Epithelial cell of proximal tubule (primary cell): ENCODE measurements at places on chromosomes 2 and 18.

DNA sequence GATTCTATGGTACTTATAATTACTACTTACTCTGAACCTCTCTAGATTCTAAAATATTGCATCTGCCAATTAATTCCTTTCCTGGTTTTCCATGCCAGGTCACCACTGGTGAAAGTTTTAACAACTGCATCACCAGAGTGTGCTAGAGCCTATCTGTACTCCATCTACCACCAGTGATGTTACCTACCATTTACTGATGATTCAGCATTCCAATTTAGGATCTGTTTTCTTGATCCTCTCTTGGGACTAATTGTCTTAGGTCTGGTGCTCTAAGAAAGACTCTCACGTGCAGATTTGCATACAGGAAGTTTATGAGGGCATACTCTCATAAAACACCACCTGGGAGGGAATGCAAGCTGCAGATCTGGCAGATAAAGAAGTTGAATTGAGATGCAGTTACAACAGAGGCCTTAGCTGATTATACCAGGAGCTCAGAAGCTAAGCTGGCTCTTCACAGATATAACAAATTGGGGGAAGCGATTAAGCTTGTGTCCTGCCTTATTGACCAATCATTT, 347.6 kb upstream of the VRK2 start:
- DNase-seq: no peak

DNA sequence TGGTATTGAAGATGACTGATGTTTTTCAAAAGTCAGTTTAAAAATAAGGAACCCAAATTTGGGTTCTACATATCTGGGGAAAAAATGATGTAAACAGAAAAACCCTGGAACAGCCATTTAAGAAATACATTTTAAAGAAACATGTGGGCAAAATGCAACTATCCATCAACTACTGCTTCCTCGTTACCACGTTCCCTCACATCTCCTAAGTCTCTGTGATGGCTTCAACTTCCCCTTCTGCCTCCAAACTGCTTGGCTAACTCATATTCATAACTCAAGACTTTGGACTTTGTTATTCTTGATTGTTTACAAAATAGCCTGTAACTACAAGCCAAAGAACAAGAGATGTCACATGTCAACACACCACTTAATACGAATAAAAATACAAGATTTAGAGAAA, 116.3 kb downstream of the DYM start:
- DNase-seq: no peak

DNA sequence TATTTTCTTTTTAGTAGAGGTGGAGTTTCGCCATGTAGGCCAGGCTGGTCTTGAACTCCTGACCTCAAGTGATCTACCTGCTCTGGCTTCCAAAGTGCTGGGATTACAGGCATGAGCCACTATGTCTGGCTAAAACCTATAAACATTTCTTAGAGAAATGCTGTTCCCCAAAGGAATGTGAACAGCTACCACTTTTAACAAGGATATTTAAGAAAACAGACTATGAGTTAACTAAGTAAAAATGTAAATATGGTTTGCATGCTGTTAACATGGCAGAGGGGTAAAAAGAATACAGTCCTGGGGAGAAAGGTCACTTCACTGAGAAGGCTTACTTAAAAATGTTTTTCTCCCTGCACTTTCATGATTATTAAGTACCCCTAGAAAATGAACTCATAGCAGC, 57.1 kb downstream of the SLC16A14 start:
- no peak for DNase-seq

GRCh38 chr18:39935598-39935997, 2019.4 kb upstream of the PIK3C3 start:
- DNase-seq: no peak

DNA sequence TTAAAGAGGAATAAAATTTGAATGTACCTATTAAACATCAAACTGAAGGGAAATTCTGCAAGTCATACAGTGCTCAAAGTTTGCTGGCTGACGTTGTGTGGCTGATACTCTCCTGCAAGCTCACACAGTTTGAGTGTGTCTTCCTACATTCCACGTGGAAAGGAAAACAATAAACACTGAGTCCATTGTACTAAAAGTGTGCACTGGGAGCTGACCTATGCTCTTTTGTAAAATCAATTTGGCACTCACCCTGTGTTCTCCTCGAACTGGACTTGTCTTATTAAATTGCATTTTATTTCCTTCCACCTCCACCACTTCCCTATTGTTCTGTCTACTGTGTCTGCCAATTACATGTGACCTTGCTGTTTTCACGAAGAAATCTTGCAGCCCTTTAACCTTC, 458.0 kb downstream of the CPS1 start:
- DNase-seq: no peak

GRCh38 chr2:202109139-202109736, 36.2 kb downstream of the KIAA2012 start:
- DNase-seq: no peak

GRCh38 chr2:54757500-54757899, 34.0 kb downstream of the EML6 start:
- no peak for DNase-seq

GRCh38 chr2:53473236-53473635, 294.4 kb upstream of the CHAC2 start:
- no peak for DNase-seq

- DNase-seq: no peak
These were observed 152.5 kb downstream of the ANKRD30B start for GRCh38 chr18:14900435-14900834.

- DNase-seq: no peak
These were observed 548 bp upstream of the FBLN7 start for GRCh38 chr2:112137516-112138158.

GRCh38 chr2:55157474-55157884, 74.6 kb downstream of the CLHC1 start:
- DNase-seq: no peak

- no peak for DNase-seq
These were observed 372.5 kb downstream of the SATB2 start for GRCh38 chr2:199085261-199085660.

- DNase-seq: no peak
These were observed 149.7 kb upstream of the TANK start for GRCh38 chr2:161010503-161011015.

GRCh38 chr2:170843656-170844055, 27.0 kb downstream of the GAD1 start:
- DNase-seq: peak; percentile 7

DNA sequence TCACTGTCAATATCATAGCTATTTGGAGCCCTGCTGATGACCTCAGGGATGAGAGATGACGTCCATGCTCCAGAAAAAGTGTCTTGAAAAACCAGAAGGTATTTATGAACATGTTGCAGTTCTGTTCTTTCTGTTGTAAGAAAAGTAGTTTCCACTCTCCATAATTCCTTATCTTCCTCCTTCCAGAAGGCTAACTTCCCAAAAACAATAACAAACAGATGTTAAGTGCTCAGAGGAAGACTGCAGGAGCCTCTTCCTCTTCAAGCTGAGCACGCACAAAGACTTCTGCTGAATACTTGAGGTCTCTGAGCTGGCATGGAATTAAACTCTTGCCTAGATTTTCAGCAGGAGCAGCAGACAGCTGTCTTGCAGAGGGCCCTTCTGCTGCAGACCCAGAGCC, 434.5 kb upstream of the KLHL29 start:
- DNase-seq: no peak

- DNase-seq: no peak
These were observed 14.1 kb downstream of the LAMA3 start for GRCh38 chr18:23703057-23703986.

- DNase-seq: no peak
These were observed 46.8 kb downstream of the FECH start for GRCh38 chr18:57539702-57540101.

DNA sequence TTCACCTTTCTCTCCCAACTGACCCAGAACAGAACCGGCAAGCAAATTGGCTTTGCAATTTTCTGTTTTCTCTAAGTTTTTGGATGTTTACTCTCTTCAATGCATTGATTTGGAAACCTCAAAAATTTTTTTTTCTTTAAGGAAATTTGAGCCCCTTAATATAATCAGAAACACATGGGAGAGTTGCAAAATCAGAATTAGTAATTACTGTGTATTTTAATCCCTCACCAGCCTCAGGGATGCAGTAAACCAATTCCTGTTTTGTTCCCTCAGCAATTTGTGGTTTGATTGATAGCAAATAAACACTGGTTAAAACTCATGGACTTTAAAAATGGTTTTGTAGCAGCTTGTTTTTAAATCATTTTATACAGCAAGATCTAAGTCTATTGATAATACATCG, 281.5 kb downstream of the NEDD4L start:
- DNase-seq: no peak

DNA sequence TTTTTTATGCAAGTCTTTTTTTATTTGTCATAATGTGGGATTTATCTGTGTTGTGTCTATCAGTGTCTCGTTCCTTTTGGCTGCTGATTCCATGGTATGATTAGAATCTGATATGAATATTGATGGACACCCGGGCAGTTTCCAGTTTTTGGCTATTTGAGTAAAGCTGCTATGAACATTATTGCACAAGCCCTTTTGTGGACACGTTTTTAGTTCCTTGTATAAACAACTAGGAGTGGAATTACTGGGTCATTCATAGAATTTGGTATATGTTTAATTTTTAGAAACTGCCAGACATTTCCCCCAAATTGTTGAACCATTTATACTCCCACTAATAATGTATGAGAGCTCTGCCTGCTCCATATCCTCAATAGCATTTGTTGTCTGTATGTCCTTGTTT, 26.6 kb downstream of the HK2 start:
- no peak for DNase-seq

DNA sequence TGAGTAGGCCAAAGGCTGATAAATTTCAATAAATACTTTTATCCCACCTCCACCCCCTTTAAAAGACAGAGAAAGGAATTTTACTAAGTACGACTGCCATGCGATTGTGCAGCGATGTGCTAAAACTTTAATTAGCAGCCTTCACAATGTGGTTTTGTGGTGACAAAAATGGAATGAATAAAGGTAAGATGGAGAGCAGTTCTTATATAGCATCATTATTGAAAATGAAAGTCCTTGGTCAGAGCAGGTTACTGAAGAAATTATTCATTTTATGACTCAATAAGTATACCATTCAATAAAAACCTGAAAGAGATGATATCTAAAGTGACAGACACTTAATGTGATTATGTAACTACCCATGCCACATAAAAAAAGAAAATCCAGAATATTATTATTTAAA, 33.2 kb upstream of the MTIF2 start:
- DNase-seq: no peak

DNA sequence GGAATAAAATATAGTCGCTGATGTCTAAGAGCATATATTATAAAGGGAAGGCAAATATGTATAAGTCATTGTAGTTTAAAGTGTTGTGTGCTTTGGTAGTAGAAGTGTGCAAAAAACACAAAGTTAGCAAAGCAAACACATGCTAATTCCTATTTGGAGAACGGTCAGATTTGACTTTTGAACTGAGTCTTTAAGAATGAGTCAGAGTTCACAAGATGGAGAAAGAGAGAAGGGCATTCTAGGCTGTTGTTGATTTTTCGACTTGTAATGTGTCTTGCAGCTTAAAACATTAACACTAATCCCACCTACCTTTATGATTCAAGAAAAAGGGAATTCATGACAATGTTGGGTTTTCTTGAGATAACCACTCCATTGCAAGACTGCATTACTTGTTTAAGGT, 98.1 kb downstream of the CRIM1 start:
- no peak for DNase-seq

GRCh38 chr2:37324536-37324785, 172 bp downstream of the PRKD3 start:
- no peak for DNase-seq

- DNase-seq: no peak
These were observed 84.6 kb upstream of the TTC39C start for GRCh38 chr18:23930002-23930401.

GRCh38 chr2:124683536-124684428, 658.7 kb downstream of the CNTNAP5 start:
- DNase-seq: no peak

DNA sequence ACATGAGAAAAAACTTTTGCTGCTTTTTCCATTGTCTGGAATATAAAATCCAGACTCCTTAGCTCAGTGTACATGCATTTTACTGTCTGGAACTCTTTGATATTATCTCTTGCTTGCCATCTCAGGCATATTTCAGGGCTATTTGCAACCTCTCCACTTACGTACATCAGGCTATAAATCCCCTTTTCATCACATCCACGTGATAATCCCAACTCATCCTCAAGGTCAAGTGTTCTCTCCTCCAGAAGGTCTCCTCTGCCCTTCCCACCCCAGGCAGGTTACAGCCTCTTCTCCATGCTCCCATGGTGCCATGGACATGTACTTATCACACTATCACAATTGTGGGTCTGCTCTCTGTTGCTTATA, 202.5 kb upstream of the RBMS1 start:
- no peak for DNase-seq

- no peak for DNase-seq
These were observed 38.6 kb downstream of the SS18 start for GRCh38 chr18:26051843-26052242.

GRCh38 chr18:42582266-42582665, 533.2 kb downstream of the RIT2 start:
- DNase-seq: no peak

DNA sequence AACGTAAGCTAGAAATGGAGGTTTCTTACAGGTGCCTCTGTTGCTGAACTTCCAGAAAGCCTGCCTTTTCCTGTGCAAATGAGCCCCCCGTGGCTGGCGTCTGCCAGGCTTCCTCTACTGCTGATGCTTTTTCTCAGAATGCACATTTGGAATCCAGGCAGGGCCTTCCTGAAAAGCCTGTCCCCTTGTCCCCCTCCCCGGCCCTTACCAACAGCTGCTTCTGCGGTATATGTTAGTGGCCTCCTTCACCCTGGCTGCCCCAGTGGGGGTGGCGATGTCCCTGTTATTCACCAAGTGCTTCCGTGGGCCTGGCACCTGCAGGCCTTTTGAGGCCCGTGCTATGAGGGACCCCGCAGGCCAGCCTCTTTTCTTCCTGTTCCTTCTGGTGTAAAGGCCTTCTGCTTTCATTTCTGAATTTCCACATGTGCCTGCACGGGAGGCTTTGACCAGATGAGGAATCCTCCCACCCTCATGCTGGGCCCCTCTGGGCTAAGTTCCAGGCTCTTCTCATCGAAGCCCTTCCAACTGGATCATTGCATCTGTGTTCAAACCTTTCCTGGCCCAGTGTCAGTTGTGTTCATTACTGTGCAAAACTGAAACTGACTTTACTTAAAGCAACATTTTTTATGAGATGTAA, 10.4 kb downstream of the CNDP2 start:
- DNase-seq: no peak

GRCh38 chr18:7413906-7414305, 153.2 kb upstream of the PTPRM start:
- DNase-seq: no peak

- DNase-seq: no peak
These were observed 323.2 kb downstream of the RDH14 start for GRCh38 chr2:18237298-18237697.

- DNase-seq: no peak
These were observed 78.1 kb downstream of the IRS1 start for GRCh38 chr2:226721541-226721940.
